ENCODE measurements at places on chromosomes 7 and 10. TPM values are rescaled to one million over a fixed set of nuclear protein-coding genes. Genes with fewer than 3 reads are reported as not detected.

ACBD7 gene
- 0.76 TPM for total RNA-seq

SLC16A9 gene
- total RNA-seq = not detected

BPGM gene
- 13.1 TPM for total RNA-seq

TAS2R3 gene
- total RNA-seq = 0.33 TPM

SEMA3E gene
- 1.0 TPM for total RNA-seq

MSMB gene
- not detected for total RNA-seq

ADAM22 gene
- 0.43 TPM for total RNA-seq

NRG3 gene
- 10.6 TPM for total RNA-seq

IFRD1 gene
- 41.8 TPM for total RNA-seq

ANKRD7 gene
- total RNA-seq = 0.22 TPM

UBTD1 gene
- 31.5 TPM for total RNA-seq

LMOD2 gene
- total RNA-seq = not detected

SCIN gene
- 0.17 TPM for total RNA-seq

CPED1 gene
- 2.8 TPM for total RNA-seq

KIN gene
- 6.0 TPM for total RNA-seq

FHIP2A gene
- total RNA-seq = 35.0 TPM

ASAH2B gene
- total RNA-seq = 2.2 TPM

AS3MT gene
- 0.54 TPM for total RNA-seq

KIF20B gene
- total RNA-seq = 3.0 TPM

TAS2R41 gene
- total RNA-seq = not detected

SGCE gene
- total RNA-seq = 139 TPM

TRIM50 gene
- total RNA-seq = not detected

MRLN gene
- not detected for total RNA-seq

SPDYE9 gene
- not detected for total RNA-seq

COL17A1 gene
- total RNA-seq = under 0.01 TPM

MALRD1 gene
- not detected for total RNA-seq

HHEX gene
- 50.5 TPM for total RNA-seq

Data from dermis lymphatic vessel endothelial cell (primary cell).